ENCODE measurements at places on chromosomes 12 and 14.

DNA sequence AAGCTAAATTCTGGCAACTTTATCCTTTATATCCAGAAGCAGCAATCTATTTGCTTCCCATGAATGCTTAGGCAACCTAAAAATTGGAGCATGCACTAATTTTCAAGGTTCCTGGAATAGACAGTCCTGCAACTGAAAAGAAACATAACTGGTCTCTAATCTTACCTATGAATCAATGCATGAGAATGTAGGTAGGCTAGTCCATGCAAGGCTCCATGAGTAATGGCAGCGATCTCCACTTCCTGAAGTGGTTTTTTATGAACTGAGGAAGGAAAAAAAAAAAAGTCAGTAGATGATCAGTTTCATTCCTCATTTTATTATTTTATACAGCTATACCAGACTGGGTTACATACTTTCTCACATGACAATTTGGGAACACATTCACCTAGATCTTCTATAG is 102.0 kb downstream of the PEBP1 start:
- DNase-seq = no peak

GRCh38 chr12:110934093-110934852 is 13.9 kb upstream of the MYL2 start:
- DNase-seq = no peak

DNA sequence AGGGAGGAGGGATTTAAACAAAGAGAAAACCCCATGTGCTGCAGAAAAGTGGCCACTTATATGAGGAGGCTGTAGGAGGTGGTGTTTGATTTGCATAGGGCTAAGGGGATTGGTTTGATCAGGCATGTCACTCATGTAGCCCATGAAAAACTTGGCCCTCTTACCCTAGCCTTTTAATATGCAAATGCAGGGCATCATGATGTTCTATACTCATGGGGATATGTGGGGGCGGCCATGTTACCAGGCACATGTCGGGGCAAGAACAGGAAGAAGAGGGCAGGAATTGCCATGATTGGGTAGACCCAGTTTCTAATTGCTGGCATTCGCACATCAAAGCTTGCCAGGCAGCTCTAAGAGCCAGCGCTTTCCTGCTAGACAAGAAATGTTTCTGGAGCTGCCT is 28.8 kb downstream of the KLRK1 start:
- peak; percentile 98 for DNase-seq

GRCh38 chr12:41950455-41950854 is 194.2 kb downstream of the GXYLT1 start:
- DNase-seq = no peak

GRCh38 chr14:100904307-100905087 is 975 bp upstream of the RTL1 start:
- DNase-seq = no peak

- DNase-seq = no peak
Measured at GRCh38 chr12:70317781-70318180, 48.3 kb upstream of the KCNMB4 start.

DNA sequence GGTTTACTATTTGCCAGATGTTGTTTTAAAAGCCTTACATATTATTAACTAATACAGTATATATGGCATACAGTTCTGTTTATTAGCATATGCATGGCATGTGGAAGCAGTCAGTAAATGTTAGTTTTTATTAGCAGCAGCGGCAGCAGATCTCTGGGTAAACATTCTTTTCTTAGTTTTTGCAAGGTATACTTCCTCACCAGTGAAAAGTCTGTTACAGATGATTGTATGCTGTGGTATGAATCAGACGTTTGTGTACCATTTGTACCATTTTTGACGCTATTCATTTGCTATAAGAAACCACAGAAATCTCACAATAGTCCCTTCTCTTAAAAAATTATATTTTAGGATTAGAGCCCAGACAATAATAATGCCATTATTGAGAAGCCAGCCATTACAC is 17.8 kb downstream of the STK38L start:
- DNase-seq = no peak

DNA sequence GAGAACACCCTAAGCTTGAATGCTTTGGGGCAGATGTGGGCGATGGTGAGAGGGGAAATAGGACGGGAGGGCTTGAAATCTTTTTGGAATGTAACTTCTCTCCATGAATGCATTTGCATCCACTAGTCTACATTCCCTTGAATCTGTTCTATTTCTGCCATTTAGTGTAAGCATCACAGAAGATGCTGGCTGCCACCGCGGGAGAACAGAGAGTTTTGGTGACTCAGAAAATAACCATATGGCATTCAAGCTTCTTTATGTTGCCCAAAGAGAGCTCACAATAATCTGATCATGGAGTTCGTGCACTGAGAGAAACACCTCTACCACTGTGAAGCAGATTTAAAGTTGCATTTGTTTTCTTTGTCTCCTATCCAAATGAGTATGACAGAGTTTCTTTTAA is 52.6 kb upstream of the OTX2 start:
- DNase-seq = no peak

GRCh38 chr14:95233702-95234241 is 76.4 kb upstream of the DICER1 start:
- no peak for DNase-seq

DNA sequence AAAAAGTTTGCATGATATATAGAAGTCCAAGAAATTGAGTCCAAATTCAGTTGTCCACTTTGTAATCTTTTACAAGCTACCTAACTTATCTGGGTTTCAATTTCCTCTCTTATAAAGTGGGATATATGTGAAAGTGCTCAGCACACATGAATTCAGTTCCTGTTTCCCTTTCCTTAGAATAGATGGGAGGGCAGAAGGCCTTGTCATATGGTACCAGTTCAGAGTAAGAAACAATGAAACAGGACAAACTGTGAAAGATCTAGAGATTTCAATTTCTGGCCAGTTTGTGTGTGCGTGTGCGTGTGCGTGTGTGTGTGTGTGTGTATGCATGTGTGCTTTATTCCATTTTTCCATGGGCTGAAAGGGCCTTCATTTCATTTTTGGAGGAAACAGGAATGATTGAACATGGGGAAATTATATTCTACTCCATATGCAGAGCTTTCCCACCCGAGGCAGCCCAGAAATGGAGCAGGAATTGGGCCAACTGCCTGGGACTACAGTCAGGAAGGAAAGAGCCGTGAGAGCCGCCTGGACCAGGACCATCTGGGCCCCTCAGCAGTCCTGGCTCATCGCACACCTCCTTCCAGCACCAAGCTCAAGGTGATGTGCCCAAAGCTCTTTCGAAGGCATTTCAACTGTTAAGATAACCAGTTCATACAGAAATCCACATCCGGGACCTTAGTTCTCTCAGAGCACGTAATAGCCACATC is 183.2 kb downstream of the EPS8 start:
- no peak for DNase-seq

DNA sequence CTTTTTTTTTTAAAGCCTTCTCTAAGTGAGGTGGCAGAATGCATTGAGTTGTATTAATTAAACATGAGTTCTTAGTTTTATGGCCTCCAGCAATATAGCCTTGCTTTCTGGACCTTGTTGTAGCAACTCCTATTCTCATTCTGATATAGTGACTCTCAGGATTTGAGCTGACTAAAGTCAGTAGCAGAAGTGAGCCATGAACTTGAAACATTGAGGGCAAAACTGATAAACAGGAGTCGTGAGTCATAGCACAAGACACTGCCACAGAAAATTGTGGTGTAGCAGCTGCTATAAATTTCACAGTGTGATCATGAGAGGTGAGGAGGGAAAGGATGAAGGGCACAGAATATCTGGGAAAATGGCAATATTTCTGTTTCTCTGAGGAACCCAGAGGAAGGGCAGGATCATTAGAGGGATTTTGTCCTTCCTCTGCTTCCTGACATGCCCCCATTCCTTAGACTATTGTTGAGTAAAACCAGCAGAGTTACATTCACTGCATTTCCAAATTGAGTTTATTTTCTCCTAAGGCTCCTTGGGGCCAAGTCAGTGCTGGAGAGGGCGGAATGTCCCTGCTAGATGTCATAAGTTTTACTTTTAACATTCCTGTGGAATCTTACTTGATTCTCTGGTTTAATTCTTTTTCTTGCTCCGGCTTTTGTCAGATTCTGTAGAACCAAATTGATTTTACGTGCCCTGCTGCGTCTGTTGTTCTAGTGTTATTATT is 7.5 kb downstream of the KLRG1 start:
- DNase-seq = no peak

DNA sequence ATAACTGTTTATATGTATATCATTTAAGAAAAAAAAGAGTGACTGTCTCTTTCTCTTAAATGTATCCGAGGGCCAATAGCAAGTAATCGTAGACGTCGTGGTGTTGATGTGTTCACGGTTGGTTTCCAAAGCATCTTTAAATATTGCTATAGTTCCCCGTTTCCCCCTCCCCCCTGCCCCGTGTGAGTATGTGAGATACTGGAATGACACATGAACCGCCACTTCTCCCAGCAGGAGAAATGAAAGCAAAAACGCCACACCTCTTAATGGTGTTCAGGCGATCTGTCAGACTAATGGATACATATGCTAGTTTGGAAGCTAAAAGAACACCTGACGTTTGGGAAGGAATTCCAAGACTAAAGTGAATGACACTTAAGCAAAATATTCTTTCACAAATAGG is 258.3 kb downstream of the FOXN3 start:
- DNase-seq = no peak

DNA sequence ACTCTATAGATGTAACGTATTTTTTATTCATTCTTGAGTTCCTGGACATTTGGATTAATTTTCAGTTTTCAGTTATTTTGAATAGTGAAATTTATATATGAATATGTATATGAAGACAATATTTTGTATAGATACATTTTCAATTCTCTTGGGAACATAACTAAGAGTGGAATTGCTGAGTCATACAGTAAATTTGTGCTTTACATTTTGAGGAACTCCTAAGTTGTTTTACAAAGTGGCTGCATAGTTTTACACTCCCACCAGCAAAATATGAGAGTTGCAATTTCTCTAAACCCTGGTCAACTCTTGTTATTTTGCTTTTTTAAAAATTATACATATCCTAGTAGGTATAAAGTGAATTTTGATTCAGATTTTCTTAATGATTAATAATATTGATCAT is 1838.6 kb upstream of the SEL1L start:
- no peak for DNase-seq

- DNase-seq = no peak
Measured at GRCh38 chr12:77299910-77300669, 234.7 kb upstream of the E2F7 start.

DNA sequence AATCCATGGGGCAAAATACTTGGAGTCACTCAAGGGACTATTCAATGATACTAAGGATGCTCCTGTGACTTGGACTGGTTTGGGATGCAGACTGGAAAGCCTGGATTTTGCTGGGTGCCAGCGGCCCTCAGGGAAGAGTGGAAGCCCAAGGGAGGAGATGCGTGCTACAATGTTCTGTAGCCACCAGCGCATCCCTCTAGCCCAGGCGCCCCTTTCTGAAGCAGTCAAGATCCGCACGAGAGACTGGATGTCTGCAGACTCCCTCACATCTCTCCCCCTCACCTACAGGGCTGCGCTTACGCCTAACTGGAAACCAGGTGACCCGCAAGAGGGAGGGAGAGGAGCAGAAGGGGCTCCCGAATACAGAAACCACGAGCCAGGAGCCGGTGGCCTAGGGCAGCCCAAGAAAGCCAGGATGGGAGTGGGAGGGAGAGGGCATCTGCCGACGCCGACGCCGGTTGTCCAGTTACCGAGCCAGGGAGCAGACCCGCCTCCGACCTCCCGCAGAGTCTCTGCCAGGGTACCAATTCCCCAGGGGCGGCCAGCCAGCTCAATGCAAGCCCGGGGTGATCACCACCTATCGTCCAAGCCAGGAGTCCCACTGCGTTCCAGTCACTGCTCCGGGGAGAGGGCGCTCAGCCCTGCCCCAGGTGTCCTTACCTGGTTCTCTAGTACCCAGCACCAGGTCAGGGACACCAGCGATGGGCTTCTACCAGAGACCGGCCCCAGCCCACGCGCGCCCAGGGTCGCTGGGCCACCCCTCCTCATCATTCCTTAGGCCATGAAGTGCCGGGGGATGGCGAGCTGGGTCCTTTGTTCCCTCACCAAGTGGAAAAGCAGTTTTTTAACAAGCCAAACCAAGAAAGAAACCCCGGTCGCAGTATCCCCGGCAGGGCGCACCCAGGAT is 1.2 kb downstream of the NTN4 start:
- no peak for DNase-seq

- no peak for DNase-seq
Measured at GRCh38 chr12:96239711-96240635, 45.8 kb downstream of the ELK3 start.

DNA sequence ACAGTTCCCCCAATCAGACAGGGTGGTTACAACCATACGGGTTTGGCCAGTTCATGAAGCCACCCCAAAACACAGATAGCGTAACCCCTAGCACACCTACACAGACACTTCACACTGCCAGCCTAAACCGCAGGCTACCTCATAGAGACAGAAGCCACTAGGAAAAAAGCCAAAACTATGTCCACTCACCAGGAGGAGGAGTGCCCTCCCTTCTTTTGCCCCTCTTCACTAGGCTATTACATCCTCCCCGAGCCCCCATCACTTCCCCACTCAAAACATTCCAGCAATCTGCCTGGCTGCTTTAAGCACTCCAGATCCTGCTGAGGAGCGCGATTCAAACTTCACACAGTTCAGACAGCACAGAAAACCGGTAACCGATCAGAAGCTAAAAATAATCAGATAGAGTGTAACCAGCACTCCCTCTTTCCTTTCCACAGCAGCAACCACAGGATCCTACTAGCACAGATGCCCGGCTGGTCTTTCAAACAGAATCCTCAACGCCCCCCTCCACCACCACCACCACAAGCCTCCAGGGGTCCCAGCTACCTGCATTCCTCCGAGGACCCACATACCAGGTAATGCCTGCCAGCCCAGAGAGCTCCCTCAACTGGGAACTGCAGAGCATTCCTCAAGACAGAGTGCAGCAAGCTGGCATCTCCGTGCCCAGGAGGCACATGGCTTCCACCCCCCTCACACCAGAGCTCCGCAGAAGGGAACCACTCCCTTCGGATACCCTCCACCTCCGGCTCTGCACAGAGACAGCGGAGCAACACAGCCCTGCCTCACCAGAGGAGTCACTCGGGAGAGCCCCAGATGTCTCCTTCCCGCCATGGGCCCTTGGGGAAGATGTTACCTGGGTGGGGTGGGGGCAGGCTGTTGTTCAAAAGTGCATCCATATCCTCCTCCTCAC is 1.5 kb downstream of the CHD4 start:
- DNase-seq = peak; percentile 25

GRCh38 chr12:93689076-93689834 is 12.1 kb downstream of the CRADD start:
- no peak for DNase-seq

DNA sequence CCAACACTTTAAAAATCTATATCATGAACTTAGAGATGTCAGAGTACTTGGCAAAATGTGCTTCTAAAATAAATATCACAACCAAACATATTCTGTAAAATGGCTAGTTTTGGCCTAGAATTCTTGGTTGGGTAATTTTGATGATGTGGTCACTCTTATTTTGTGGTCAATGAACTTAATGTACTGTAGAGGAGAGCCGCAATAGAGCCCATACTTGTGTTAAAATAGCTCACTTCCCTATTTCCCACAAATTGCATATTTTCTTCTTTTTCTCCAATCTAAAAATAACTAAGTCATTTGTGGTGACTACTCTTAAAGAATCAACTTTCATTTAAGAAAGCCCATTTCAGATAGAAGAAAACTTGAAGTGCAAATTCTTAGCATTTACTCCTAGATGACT is 619.4 kb downstream of the CCER1 start:
- no peak for DNase-seq

Data from NCI-H2029 treated with DMSO at 0.1 percent for 48 hours (cell line).